ENCODE measurements at places on chromosomes 13 and 19. TPM values are rescaled to one million over a fixed set of nuclear protein-coding genes. Genes with fewer than 3 reads are reported as not detected.

The NOTCH3 gene
- 24.7 TPM for total RNA-seq

The CDC16 gene
- total RNA-seq = 80.5 TPM

The XPO4 gene
- 20.7 TPM for total RNA-seq

The PRR12 gene
- total RNA-seq = 49.1 TPM

The CD22 gene
- 66.6 TPM for total RNA-seq

The ANGPTL4 gene
- 25.2 TPM for total RNA-seq

The GNG7 gene
- 96.7 TPM for total RNA-seq

The TNFSF9 gene
- total RNA-seq = 6.1 TPM

The ZNF844 gene
- 17.5 TPM for total RNA-seq

The ZNF573 gene
- total RNA-seq = 21.9 TPM

The IL4I1 gene
- 1.8 TPM for total RNA-seq

The CRX gene
- total RNA-seq = not detected

The PEG3 gene
- 229 TPM for total RNA-seq

The IGFL1 gene
- total RNA-seq = not detected

The DAND5 gene
- not detected for total RNA-seq

The CCNE1 gene
- 4.6 TPM for total RNA-seq

The ZNF296 gene
- 0.42 TPM for total RNA-seq

The FCAR gene
- 1.4 TPM for total RNA-seq

The ZNF841 gene
- 37.5 TPM for total RNA-seq

The BCL3 gene
- 12.0 TPM for total RNA-seq

The ZNF880 gene
- 27.8 TPM for total RNA-seq

The ZNF653 gene
- 20.4 TPM for total RNA-seq

The KIR2DL3 gene
- total RNA-seq = not detected
